ENCODE measurements at places on chromosomes 4 and X. TPM values are rescaled to one million over a fixed set of nuclear protein-coding genes. Genes with fewer than 3 reads are reported as not detected.

Gene LONRF3
- total RNA-seq: 0.54 TPM

Gene HAUS3
- 10.2 TPM for total RNA-seq

Gene HS3ST1
- not detected for total RNA-seq

Gene DGAT2L6
- not detected for total RNA-seq

Gene SSX2
- total RNA-seq: not detected

Gene TLR10
- not detected for total RNA-seq

Measured in GM23248 (cell line).